ENCODE measurements at places on chromosomes 16 and 17.

- DNase-seq: no peak
Observed at GRCh38 chr16:12271006-12271405, 294.5 kb downstream of the SNX29 start.

DNA sequence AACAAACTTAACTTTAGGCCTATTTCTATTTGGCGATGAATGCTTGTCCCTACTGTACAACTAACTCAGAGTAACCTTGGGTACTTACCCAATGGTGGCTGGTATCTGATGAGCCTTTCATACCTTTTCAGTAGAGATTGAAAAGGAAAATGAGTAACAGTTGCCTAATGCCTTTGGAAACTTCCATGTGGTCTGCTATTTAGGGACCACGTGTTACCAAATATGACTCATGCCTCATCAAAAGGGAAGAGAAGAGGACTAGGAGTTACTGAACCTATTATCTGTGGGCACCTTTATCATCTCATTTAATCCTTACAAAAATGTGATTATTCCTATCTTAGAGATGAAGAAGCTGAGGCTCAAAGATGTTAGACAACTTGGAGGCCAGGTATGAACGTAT lies 8.1 kb downstream of the MYOCD start:
- no peak for DNase-seq

DNA sequence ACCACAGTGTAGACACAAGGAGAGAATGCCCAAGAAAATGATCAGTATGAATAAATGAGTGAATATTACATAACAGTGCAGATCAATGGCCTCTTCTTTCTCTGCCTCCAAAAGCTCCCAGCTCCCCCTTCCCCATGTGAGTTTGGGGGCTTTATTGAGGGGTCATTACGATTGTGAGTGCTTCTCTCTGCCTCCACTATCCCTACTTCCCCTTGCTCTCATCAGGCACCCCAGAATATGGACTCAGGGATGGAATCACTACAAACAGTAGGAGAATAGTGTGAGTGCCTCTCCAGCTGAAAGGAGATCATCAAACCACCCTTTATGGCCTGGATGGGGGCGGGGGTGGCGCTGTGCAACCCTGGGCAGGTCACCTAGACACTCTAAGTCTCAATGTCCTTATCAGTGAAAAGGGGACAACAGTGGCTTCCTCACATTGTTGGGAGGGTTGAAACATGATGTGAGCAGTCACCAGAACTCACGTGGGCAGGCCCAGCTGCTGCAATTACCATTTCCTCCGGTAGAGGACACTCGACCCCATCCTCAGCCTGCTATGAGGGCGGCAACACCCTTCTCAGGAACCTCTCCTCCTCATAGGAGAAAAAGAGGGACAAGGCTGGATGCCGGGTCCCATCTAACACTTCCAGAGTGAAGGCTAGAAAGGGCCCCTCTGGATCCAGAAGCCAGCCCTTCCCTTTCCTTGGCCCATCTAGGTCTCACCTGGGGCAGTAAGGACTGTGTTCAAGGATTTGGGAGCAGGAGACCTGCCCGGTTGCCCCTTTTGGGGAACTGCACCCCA lies 2.1 kb upstream of the EPOP start:
- peak; percentile 50 for DNase-seq

DNA sequence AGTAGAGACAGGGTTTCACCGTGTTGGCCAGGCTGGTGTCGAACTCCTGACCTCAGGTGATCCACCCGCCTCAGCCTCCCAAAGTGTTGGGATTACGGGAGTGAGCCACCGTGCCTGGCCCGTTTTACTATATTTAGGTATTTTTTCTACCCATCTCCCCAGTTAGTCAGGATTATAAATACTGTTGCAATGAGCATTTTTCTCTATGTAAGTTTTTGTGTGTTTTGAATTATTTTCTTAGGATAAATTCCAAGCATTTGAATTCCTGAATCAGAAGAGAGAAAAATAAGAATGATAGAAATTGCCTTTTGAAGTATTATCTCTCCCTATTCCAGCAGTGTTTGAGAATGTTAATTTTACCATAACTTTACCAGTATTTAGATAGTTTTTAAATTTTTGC lies 36.6 kb downstream of the KIAA0513 start:
- DNase-seq: no peak

DNA sequence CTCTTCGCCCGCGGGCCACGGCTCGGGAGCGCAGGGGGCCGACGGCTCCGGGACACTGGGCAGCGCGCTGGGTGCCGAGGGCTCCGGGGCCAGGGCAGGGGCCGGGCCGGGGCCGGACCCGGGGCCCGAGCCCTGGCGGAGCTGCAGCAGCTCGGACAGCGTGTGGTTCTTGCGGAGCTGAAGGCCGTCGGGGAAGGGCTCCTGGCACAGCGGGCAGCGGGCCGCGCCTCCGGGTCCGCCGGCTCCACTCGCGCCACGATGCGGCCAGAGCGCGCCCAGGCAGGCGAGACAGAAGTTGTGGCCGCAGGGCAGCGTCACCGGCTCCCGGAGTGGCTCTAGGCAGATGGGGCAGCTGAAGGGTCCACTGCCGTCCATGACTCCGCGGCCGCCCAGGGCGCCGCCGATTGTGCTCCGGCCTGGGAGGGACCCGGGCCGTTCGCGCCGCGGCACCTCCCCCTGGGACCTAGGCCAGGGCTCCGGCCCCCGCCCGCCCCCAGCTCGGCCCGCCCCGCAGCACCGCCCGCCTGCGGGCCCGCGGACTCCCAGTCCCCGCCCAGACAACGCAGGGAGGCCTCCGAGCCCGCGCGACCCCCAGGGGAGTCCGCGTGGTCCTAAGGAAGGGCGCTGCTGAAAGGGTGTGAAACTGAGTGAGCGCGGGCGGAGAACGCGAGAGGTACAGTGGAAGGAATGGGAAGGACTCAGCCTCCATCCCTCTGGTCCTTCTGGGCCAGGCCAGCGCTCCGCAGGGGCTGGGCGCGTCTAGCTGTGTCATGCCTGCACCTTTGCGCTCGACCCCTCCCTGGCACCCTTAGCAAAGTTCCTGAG lies at the start of gene TRIM47:
TSS of gene TRIM47 (minus strand) at position 408 of the 825 bp plus-strand sequence. CDS start at position 375, 33 bp downstream.
- no peak for DNase-seq

DNA sequence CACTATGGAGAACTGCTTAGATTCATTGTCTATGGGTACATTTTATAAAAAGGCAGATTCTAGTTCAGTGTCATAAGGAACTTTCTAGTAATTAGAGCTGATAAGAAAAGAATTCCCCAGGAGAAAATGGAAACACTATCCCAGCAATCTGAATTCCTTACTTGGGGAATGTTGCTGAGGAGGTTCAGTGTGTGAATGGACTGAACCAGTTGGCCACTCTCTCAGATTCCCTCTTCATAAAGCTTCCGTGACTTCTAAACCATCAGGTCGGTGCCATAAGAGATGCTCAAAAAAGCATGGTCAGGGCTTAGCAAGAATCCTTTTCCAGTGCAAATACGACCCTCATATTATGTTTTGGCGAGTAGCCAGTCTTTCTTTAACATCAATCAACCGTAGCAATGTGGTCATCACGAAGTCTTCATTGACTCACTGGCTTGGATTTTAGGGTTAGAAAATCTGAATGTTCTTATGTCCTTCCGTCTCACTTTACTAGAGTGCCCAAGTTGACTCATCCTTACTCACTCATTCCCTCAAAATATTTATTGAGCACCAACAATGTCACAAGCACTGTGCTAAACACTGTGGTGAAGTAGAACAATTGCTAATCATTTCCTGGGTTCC lies 102.7 kb upstream of the HLF start:
- DNase-seq: no peak

DNA sequence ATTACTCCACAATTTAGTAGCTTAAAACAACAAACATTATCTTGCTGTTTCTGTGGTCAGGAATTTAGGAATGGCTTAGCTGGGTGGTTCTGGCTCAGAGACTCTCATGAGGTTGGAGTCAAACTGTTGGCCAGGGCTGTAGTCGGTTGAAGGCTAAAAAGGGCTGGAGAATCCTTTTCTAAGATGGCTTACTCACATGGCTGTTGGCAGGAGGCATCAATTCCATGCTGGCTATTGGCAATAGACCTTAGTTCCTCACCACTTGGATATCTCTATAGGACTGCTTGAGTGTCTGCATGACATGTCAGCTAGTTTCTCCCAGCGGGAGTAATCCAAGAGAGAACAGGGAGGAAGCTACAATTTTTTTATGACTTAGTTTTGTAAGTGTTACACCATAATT lies 6.6 kb upstream of the EFCAB13 start:
- DNase-seq: no peak

GRCh38 chr17:66747578-66748275 lies 87.2 kb upstream of the CACNG5 start:
- no peak for DNase-seq

- no peak for DNase-seq
Observed at GRCh38 chr17:44389723-44390202, 314 bp upstream of the ITGA2B start.

- no peak for DNase-seq
Observed at GRCh38 chr17:58153671-58154070, 5.5 kb downstream of the OR4D1 start.

DNA sequence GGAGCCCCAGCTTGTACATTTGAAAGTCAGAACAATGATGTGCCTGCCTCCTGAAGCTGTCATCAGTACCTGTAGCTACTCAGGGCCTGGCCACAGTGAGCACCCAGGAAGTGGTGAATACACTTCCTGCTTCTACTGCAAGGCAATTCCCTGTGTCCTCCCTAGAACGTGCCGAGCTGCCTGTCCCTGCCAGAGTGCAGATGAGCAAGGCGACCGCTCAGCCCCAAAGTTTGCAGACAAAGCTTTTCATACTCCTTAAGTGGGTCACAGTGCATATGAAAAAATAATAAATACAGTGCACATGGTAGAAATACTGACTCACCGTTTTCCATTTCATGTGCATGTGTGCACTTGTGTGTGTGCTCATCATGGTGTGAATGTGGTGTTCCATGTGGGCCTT lies 77.3 kb downstream of the MPRIP start:
- DNase-seq: no peak

GRCh38 chr17:43021741-43022512 lies at the start of gene VAT1:
TSS of gene VAT1 (minus strand) at chr17:43022385. CDS start at chr17:43022322, 63 bp downstream.
- peak; percentile 58 for DNase-seq

- DNase-seq: no peak
Observed at GRCh38 chr16:66933776-66934137, 445 bp downstream of the CIAO2B start.

DNA sequence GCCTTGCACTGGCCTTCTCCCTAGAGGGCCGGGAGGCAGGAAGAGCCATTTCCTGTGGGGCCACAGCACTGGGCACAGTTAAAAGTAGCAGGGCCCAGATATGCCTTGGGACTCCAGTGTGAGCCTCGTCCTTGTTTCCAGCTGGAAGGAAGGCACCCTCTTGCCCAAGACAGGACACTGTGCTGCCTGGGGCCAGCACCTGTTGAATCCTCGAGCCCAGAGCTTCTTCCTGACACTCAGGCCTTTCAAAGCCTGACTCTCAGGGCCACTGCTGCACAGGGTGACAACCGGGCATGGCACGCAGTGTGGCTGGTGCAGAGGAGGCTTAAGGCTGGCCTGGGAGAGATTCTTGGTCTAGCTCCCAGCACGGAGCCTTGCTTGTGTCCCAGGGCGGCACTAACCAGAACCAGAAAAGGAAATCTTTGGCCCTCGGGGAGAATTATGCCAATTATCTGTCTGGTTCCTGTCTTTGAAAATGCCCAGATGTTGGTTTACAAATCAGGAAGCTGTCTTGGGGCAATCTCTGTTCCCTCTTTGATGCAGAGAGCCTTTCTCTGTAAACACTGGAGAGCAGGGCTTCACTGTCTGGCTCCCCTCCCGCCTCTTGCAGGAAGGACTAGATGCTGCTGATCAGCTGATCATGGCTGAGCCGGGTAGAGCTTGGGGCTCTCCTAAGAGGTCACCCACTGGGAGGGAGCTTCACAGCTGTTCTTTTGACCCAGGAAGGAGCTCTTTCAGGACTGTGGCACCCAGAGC lies 11.1 kb downstream of the LDHD start:
- DNase-seq: no peak

DNA sequence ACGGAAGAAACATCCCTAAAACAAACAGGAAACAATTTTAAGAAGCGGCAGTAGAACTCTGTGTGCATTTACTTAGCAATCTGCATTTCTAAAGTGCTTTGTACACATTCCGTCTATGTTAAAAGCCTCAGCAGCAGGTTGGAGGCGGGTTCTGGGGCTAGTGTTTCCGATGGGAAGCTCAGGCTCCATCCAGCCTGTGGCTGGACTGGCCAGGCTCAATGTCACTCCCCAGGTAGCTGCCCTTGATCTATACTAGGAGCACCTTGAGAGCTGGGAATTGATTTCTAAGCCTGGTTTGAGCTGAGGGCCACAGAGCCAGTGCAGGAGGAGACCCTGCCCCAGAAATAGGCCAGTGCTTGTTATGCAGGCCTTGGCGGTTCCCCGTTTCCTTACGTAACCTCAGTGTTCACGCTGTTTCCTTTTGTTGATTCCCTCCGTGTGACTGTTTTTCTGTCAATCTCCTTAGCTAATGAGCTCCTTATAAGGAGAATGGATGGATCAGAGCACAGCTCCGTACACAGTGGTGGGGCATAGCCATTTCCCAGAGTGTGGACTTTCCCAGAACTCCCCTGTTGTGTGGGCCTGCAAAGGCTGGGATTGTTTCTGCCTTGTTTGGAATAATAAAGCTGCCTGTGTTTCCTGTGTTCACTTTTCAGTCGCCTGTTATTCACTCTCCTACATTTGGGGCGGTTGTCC lies 21.4 kb downstream of the ADORA2B start:
- no peak for DNase-seq

DNA sequence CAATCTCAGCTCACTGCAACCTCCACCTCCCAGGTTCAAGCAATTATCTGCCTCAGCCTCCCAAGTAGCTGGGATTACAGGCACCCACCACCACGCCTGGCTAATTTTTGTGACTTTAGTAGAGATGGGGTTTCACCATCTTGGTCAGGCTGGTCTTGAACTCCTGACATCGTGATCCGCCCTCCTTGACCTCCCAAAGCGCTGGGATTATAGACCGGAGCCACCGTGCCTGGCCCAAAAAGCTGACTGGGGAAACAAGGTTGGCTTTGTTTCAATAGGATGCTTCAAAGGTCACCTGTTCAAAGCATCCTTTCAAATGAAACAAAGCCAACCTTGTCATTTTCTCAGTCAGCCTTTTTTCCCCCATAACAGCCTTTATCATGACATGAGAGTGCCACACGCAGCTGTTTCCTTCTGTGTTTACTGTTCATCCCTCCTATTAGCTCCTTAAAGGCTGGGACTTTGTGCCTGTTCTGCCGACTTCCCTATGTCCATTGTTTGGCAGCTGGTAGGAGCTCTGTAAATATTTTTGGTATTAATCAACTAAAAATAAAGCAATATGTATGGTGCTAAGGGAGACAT lies 51.1 kb downstream of the ADAMTS18 start:
- DNase-seq: no peak

Measured in NCI-H2081 treated with DMSO at 0.1 percent for 48 hours (cell line).